Effector memory CD4-positive, alpha-beta T cell (primary cell): ENCODE measurements at places on chromosomes 6 and 20.

GRCh38 chr20:18466574-18466893, 296 bp downstream of the DZANK1 start:
- no peak for DNase-seq

GRCh38 chr6:122302067-122302466, 97.4 kb upstream of the HSF2 start:
- no peak for DNase-seq

DNA sequence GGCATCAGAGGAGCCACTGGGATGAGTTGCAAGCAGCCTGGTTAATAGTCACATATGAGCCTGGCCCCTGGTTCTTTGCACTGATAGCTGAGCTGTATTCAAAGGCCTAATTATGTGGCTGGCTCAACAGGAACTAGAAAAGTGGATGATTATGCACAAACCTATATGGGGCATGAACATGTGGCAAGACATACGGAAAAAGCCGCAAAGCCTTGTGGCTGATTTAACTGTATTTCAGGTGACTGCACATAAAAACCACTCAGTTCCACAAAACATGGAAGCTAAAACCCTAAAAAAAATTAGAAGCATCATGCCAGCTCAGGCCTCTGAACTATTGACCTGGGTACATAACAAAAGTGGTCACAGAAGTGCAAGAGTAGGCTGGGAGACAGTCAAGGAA, 13.0 kb upstream of the MUC22 start:
- no peak for DNase-seq

GRCh38 chr6:5744497-5744896, 262.2 kb downstream of the NRN1 start:
- no peak for DNase-seq

DNA sequence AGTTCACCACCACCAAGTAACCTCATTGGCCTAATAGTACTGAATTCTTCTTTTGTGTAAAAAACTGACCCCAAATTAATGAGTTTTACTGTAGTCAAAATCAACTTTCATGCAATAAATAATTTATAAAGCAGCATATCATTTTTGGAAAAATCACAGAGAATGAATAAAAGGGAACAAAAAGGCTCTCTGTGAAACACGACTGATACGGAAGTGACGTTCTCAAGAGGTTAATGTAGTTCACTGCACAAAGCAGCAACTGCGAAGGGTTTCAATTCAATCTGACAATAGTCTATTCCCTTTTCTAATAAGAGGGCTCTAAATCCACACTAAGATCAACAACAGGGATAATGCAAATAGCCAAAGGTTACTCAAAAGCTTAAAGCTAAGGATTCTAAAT, 70.3 kb downstream of the PREP start:
- DNase-seq: no peak

DNA sequence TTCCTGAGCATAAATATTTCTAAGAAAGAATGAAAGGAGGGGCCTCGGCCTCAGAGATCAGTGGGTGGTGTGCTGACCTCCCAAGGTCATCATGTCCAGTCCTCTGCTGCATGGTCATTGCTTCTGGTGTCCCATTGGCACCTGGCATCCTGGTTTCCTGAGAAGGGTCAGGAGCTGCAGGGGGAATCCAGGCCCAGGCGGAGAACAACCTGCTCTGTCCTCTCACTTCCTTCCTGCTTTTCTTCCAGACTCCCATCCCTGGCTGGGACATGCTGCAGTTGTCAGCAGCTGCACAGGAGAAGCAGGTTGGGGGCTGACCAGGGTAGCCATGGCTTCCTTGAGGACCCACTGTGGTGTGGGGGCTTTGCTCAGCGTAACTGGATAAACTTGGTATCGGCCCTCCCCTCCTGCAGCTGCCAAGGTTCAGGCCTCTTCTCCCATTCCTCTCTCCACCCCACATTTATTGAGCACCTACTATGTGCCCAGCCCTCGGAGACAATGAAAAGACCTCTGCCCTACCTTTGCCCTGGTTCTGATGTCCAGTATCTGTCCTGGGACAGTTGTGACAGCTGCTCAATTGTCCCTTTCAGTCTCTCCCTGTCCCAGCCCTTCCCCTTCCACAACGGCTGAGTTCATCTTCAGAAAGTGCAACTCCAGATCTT, 155.2 kb downstream of the CEBPB start:
- DNase-seq: no peak

GRCh38 chr6:100134703-100135102, 140.7 kb upstream of the MCHR2 start:
- no peak for DNase-seq

GRCh38 chr20:8330319-8330784, 198.3 kb downstream of the PLCB1 start:
- no peak for DNase-seq

DNA sequence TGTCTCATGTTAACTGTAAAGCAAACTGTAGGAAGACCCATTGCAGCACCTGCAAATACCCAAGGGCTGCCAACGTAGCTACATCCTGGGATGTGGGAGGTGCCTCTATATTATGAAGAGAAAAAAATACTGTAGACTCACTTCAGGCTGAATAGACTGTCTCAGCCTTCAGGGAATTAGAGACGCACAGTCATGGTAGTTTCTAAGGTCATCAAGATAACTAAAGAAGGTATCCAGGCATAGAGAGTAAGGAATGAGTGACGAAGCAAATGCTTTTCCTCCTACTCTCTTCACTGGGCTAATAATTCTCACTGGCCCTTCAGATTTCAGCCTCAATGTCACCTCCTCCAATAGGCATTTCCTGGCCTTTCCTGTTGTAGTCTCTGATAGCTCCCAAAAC, 121.6 kb upstream of the ECI2 start:
- DNase-seq: no peak

GRCh38 chr20:52622081-52622480, 350.1 kb upstream of the TSHZ2 start:
- no peak for DNase-seq

DNA sequence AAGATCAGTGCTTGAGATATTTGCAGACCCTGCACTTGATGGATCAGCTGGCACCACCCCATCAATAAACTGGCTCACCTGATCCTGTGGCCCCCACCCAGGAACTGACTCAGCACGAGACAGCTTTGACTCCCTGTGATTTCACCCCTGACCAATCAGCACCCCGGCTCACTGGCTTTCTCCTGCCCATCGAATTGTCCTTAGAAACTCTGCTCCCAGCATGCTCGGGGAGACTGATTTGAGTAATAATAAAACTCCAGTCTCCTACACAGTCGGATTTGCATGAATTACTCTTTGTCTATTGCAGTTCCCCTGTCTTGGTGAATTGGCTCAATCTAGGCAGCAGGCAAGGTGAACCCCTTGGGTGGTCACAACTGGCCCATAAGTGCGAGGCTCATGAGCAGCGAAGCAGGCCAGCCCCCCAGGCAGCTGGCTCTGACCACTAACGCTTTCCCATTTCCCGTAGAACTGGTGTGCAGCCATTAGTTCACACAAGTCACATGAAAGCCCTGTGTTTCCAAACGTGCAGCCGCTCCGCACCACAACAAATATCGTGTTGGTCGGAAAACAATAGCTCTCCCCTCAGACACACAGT, 79.6 kb downstream of the RSPH3 start:
- DNase-seq: no peak

- DNase-seq: no peak
Measured at GRCh38 chr6:126204598-126204997, 135.3 kb upstream of the CENPW start.

DNA sequence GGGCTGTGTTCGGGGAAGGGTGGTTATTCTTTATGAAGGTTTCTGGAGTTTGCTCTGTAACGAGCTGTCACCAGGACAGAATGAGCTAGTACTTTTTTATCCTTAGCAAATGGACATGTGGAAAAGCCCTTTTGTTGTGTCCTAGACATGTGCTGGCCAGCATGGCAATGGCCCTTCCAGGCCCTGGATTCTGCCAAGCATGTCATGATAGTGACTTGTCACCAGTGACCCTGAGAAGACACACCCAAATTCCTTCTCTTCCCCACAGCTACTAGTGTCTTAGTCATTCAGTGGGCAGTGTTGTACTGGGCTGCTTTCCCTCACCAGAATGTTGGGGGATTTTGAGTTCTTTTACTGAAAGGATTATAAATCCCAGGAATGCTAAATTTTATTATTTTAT, 74.0 kb upstream of the XRN2 start:
- DNase-seq: no peak

- DNase-seq: no peak
Measured at GRCh38 chr6:73712535-73713173, 16.7 kb downstream of the CD109 start.

DNA sequence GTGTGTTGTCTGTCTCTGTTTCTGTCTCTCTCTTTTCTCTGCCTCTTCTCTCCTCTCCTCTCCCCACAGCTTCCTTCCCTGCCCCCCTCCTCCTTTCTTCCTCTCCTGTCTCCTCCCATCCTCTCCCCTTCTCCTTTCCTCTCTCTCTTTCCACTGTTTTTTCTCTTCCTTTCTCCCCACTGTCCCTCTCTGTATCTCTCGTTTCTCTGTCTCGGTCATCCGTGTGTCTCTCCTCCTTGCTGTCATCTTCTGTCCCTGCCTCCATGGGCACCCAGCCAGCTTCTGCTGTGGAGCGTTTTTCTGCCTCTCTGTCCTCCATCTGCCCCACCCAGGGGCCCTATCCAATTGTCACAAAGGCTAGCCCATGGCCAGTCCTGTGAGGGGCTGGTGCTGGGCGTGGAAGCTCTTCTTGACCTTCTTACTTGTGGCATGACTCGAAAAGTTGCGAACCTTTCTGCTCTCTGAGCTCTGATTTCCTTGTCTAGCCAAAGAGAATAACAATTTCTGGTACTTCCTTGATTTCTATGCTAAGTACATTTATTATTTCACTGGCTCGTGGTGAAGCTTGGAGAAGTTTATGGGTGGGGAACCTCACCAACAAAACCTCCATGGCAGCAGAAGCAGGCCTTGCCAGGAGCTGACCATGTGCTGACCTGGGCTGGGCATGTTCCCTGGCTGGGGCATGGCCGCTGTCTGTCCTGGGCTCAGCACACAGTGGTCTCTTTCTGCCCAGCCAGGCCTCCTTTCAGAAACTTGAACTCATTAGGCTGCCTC, 69.3 kb downstream of the CEBPB start:
- no peak for DNase-seq

GRCh38 chr6:7052443-7053011, 55.2 kb upstream of the RREB1 start:
- no peak for DNase-seq

- no peak for DNase-seq
Measured at GRCh38 chr6:121434037-121434770, 1.2 kb upstream of the GJA1 start.

- no peak for DNase-seq
Measured at GRCh38 chr6:167255918-167256553, 35.1 kb upstream of the UNC93A start.

DNA sequence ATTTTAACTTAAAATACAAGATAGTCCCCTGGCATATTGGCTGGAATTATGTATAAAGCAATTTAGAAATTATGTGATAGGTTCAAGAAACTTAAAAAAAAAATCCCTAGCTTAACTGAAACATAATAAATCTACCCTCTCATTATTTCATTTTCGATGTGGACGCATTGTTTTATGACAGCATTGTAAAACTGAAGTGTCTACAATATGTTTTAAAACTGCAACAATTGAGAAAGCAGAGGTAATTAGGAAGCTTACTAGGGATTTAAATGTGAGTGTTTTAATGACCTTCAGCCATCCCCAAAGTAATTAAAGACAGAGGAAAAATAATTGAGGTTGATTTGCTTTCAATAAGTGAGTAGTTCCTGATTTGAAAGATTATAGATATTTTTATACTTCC, 776.0 kb downstream of the TBC1D32 start:
- no peak for DNase-seq

GRCh38 chr20:6715401-6715941, 52.0 kb upstream of the BMP2 start:
- DNase-seq: no peak

DNA sequence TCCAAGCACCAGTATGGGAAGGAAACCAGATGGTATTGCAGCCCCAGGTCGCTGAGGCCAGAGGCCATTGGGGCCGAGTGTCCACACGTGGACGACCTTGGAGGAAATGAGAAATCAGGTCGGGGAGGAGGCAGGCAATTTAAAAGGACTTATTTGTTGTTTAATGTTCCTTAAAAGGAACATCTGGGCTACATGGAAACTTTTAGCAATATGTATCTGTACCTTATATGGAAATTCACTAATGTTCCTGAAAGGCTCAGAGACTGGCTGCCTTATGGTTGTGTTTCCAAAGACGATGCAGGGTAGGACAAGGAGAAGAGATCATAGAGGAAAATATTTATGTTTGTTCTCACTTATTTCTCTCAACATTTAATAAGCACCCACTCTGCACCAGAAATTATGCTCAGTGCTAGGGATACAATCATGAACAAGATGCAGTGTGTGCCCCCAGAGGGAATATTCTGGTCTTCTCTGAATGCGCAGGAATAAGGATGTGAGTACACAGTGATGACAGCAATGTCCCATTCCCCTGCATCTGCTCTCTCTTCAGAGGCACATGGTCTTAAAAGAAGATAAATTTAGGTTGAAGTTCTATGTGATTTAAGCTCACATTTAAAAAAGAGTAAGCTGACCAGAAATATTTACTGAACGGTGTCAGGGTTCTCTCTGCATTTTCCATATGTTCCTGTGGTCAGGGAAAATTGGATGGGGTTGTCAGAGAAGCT, 3.4 kb downstream of the BNIP5 start:
- no peak for DNase-seq

DNA sequence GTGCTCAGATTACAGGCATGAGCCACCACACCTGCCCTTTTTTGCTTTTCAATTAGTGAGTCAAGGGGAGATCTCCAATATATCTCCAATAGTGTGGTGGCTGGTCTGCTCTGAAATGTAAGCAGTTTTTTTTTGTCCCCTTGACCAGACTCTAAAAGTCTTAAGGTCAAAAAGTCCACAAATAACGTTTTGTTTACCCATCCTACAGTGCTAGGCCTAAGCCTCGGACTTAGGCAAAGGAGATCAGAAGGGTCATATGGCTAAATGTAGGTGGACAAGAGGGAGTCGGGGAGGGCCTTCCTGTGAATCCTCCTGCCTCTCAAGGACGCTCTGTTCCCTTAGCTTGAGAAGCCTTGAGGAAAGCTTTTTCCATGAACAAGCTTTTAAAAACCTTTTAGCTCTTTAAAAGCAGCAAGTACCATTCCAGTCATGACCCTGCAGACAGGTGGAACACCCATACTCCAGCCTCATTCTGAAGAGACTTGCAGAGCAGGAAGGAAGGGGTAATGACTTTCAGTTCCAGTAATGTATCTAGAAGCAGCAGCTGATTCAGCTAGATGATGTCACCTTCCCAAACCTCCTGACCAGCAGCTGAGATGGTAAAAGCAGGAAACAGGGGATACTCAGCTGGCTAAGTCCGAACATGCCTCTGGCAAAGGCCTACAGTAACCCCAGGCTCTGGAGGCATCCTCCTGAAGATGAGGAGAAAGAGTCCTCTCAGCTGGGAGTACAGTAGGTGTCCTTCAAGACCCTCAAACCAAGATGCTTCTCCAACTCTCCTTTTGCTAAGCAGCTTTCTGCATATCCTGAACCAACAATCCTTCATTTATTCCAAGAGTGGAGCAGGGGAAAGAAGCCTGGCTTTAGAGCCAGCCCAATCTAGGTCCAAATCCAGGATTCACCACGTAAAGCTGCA, 23.6 kb downstream of the BCL2L1 start:
- DNase-seq: no peak

DNA sequence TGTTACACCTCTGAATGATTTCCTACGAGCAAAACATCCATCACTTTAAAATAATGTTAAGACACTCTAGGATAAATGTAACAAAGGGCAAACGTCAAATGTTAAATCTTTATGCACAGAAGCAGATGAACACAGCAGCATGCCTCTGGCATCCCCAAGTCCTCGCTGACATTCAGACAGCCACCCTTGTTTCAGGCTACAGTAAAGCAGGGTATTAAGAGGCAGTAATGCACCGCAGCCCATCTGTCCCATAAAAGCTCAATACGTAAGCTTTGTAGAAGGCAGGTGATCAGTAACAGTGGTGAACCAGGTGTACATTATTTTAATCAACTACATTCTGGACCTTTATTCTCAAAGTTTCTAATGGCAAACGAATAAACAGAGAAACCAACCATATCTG, 64.8 kb downstream of the PPP1R3G start:
- DNase-seq: no peak
